ENCODE measurements at places on chromosomes 1 and 21.

DNA sequence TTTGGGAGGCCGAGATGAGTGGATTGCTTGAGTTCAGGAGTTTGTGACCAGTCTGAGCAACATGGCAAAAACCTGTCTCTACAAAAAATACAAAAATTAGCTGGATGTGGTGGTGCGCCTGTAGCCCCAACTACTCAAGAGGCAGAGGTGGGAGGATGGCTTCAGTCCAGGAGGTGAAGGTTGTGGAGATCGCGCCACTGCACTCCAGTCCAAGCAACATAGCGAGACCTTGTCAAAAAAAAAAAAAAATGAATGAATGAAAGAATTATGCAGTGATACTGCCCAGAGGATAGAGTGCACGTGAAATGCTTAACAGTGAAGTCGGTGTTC, 429 bp upstream of the DPH2 start:
- no peak for DNase-seq

- no peak for DNase-seq
Measured at GRCh38 chr1:38962560-38962959, 20.9 kb upstream of the RHBDL2 start.

GRCh38 chr1:199982606-199983005, 44.9 kb upstream of the NR5A2 start:
- DNase-seq: no peak

DNA sequence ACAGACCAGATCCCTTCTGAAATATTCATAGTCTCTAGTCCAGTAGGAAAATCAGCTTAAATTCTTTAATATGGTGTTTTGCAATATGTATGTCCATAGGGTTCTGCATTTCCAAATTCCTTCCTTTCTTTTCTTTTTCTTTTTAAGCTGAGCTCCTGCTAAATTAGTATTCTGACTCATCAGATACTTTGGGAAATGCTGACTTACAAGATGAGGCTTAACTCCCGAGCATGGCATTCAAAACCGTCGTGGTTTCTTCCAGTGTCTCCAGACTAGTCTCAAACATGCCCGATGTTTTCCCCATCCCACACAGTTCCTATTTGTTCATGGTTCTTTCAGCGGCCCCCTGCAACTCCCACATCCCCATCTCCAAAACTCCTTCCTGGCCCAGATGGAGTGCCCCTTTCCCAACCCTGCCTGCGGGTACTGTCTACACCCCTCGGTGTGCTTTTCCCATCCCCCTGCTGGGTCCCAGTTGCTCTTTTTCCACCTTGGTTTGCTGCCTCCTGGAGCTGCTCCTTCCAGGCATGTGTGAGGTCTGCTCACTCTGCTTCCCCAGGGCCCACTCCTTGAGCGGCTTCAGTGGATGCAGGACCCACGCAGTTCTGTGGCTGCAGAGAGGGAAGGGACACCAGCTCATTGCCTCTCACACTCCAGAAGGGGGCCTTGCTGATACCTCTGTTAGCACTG, 19.5 kb upstream of the ETV3 start:
- no peak for DNase-seq

DNA sequence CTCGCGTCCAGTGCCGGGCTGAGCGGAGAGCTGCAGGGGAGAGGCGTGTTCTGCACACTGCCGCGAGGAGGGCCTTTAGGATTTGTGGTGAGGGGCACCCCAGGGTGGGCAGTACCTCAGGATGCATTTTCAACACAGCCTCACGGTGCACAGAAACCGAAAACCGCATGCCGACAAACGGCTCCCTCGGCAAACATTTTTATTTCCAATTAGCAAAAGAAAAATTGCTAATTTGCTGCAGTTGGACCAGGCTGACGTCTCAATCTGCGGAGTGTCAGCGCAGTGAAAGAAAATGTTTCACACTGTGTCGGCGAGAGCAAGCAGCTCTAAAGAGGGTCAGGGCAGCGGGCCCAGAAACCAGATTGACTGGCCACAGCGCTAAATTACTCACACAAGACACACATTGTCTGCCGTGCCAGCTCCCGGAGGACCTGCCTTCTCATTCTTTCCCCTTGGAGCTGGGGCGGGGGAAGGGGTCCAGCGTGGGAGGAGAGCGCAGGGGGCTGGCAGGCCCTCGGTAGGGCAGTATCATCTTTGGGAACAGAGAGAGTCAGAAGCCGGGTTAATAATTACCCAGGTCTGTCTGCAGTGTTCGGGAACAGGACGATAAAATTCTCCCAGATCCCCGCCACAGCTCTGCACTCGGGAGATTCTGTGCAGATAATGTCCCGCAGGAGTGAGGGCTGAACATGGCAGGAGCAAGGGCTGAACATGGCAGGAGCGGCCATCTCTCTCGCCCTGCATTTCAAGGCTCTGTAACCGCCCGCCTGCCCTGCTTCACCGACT, 150.2 kb downstream of the PRDM16 start:
- no peak for DNase-seq

DNA sequence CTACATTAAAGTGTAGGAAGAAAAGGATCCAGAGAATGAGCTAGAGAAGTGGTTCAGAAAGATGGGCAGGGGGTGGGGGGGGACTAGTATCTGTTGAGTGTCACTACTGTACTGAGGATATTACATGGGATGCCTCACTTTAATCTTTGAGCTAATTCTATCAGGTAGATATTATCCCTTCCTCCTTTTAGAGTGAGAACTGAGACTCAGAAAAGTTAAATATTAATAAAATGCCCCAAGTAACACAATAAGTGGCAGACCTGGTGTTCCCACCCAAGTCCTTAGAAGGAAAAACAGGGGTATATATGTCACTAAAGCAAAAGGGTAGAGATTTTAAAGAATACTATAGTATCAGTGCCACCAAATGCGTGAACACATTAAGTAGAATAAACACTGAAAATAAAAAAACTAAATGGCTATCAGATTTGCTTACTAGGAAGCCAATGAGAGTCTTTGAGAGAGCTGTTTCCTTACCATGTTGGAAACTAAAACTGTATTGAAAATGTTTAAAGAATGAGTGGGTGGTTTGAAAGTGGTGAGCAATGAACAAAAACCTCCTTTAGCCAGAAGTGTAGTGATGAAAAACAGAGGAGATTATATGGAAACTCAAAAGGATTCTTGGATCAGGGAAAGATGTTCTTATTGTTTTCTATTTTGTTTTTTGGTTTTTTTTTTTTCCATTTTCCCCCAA, 230.8 kb downstream of the BARHL2 start:
- DNase-seq: no peak

DNA sequence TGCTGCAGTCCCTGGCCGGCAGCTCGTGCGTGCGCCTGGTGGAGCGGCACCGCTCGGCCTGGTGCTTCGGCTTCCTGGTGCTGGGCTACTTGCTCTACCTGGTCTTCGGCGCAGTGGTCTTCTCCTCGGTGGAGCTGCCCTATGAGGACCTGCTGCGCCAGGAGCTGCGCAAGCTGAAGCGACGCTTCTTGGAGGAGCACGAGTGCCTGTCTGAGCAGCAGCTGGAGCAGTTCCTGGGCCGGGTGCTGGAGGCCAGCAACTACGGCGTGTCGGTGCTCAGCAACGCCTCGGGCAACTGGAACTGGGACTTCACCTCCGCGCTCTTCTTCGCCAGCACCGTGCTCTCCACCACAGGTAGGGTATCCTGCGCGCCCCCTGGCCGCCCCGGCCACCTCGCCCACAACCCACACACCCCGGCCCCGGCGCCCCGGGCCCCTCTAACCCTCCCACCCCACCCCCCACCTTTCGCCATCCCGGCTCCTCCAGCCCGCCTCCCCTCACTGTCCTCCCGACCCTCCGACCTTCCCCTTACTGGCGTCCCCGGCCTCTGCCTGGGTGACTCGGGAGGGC, 352 bp downstream of the KCNK1 start:
- DNase-seq: no peak

DNA sequence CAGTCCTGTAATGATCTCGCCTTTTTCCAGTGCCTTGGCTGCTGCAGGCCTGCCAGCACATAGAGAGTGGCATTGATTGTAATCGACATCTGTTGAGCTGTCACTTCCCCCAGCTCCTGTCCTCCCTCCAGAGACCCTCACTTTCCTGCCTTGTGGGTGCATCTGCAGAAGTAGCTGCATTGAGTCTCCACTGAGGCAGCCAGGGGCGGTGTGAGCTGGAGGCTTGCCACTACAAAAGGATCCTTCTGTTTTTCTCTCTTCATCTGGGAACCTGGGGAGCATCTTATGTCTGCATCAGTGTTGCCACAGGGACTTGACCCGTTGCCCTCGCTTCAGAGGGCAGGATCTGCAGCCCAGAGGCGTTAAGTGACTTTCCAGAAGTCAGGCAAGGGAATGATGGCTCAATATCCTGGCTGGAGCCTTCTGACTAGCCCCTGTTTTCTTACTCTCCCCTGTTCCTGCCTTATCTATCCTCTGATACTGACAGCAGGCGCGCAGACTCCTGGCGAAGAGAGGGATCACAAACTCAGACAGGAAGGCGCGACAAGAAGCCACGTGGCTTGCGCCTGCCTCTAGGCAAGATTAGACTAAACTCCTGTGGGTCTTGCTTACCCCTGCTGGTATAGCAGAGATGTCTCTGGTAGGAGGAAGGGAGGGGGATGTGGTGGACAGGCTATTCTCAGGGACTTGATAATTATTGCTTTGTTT, 13.3 kb upstream of the FMOD start:
- DNase-seq: no peak

DNA sequence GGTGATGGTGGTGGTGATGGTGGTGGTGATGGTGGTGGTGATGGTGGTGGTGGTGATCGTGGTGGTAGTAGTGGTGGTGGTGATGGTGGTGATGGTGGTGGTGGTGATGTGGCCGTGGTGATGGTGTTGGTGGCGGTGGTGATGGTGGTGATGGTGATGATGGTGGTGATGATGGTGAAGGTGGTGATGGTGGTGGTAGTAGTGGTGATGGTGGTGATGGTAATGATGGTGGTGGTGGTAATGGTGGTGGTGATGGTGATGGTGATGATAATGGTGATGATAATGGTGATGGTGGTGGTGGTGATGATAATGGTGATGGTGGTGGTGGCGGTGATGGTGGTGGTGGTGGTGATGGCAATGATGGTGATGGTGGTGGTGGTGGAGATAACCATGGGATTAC, 6.8 kb upstream of the COL6A2 start:
- DNase-seq: no peak

DNA sequence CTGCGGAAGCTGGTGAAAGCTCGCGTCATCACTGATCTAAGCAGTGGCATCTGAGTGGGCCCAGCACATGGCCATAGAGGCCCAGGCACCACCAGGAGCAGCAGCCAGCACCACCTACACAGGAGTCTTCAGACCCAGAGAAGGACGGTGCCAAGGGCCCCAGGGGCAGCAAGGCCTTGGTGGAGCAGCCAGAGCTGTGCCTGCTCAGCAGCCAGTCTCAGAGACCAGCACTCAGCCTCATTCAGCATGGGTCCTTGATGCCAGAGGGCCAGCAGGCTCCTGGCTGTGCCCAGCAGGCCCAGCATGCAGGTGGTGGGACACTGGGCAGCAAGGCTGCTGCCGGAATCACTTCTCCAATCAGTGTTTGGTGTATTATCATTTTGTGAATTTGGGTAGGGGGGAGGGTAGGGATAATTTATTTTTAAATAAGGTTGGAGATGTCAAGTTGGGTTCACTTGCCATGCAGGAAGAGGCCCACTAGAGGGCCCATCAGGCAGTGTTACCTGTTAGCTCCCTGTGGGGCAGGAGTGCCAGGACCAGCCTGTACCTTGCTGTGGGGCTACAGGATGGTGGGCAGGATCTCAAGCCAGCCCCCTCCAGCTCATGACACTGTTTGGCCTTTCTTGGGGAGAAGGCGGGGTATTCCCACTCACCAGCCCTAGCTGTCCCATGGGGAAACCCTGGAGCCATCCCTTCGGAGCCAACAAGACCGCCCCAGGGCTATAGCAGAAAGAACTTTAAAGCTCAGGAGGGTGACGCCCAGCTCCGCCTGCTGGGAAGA, 3.2 kb upstream of the ARTN start:
- no peak for DNase-seq

DNA sequence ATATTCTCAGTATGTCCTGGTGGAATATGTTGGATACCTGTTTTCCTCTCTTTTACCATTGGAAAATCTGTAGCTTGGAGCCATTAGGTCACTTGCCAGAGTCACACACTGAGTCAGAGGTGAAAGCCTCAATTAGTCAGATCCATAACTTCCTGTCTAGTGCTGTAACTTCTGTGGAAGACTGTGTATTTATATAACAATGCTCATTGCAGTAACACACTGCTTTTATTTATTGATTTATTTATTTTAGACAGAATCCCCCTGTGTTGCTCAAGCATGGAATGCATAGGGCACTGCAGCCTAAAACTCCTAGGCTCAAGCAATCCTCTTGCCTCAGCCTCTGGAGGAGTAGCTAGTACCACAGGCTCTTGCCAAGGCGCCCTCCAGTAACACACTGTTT, 1.3 kb upstream of the DOCK7 start:
- no peak for DNase-seq

DNA sequence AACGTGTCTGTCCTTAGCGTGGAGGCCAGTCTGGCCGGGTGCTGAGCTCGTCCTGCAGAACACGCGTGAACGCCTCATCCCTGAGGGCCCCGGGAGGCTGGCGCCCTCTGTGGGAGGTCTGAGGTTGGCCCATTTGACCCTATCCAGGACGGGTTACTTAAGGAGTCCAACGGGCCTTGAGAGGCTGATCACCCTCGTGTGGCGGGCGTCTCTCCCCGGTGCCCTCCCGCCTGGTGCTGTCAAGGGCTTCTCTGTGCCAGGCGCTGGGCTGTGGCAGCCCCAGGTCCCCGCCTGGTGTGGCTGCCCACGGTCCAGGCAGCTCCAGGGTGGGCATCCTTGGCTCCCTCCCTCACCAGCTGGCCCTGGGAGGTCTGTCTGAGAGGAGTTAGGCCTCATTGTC, 9.7 kb downstream of the SKI start:
- DNase-seq: no peak

GRCh38 chr1:183893561-183894289, 88.8 kb downstream of the RGL1 start:
- no peak for DNase-seq

DNA sequence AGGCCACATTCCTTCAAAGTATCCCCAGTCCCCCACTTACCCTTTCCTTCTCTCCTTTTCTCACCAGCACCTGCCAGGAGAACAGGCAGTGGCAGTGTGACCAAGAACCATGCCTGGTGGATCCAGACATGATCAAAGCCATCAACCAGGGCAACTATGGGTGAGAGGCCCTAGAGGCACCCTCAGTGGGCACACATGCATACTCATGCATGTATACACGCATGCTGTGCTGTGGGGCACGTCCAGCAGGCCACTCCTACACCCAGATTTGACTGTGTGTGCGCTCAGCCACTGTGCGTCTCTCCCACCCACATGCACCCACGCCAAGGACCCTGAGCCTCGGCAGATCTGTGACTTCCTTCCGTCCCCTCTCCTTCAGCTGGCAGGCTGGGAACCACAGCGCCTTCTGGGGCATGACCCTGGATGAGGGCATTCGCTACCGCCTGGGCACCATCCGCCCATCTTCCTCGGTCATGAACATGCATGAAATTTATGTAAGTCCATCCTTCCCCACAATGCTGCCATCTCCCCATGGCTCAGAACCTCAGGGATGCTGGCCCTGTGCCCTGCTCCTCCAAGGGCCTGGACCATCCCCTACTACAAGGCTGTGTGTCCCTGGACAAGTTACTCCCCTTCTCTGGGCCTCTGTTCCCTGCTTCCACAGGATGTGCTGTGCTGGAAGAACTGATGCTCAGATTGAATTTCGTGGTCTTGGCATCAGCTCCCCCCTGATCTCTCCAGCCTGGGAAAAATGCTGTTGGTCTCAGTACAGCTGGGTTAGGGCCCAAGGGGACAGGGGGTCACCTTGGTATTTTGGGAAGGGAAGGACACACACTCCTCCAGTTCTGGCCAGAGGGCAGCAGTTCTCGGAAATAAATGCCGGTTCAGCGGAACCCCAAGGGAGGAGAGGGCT, 7.0 kb downstream of the TINAGL1 start:
- DNase-seq: no peak

- DNase-seq: peak; percentile 64
Measured at GRCh38 chr1:160625725-160626498, 20.9 kb downstream of the SLAMF1 start.

GRCh38 chr1:76381450-76382097, 307.0 kb downstream of the ST6GALNAC3 start:
- no peak for DNase-seq

Measured in CD4-positive, alpha-beta T cell treated with Interleukin-15 for 4 hours (primary cell).